Activated CD8-positive, alpha-beta memory T cell treated with anti-CD3 and anti-CD28 coated beads for 4 hours (primary cell): ENCODE measurements at places on chromosomes 6 and 20.

DNA sequence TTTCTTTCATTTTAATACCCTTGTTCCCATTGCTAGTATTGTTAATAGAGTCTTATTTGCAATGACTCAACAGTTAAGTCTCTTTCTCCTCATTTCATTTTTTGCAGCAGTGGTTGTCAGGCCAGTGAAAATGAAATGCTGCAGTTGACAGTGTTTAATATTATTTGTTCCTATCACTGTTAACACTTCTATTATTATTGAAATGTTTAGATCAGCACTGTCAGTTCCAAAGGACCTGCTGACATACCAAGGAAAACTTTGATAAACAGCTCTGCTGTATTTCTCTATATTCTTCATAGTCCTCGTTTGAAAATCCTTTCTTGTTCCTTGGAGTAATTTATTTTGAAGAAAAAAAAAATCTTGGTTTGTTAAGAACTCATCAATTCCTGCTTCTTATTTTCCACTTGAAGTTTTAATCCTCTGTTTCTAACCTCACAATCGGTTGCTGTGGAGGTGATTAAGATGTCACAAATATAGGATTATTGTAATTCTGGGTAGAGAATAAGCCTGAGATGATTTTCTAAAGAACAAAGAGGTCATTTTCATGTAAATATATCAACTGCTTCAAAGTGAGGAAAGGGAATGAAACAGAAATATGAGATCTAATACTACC is 1065.9 kb upstream of the CITED2 start:
- DNase-seq = no peak

- DNase-seq = no peak
Observed at GRCh38 chr6:108750801-108751200, 97.4 kb upstream of the ARMC2 start.

DNA sequence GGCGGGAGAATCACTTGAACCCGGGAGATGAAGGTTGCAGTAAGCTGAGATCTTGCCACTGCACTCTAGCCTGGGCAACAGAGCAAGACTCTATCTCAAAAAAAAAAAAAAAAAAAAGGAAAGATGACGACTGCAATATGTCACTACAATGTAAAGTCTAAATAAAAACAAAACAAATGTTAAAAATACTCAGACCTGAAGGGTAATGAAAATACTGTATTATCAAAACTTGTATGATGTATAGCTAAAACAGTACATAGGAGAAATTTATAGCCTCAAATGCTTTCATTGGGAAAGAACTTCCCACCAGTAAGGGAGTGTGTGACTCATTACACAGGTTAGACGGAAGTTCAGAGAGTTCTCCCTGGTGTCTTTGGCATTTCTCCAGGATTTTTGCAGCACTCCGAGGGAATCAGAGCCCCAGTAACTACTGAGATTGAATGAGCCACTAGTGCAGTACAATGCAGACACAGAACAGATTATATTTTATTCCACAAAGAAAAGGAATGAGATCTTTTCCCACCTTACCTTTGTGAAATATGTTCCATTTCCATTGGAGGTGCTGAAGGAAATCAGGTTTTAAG is 12.5 kb upstream of the RALGAPB start:
- no peak for DNase-seq

DNA sequence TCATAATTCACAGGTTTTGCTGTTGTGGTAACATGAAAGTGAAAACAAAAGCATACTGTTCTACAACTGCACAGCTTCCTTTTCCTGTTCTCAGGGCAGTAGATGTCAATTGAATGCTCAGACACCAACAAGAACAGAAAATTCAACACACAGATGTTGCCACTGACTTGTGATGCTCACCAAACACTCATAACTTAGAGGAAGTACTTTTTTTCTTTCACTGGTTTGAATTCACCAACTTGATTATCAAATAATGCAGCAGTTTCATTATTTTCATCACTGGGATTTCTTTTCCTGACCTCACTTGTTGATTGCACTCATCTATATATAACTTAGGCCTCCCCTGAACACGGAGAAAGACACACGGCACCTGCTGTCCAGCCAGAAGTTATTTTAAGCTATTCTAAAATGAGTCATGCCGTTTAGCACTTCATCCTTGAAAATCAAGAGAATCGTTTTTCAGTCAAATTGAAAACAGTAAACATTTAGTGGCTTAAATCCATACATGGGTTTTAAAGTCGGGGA is 949 bp downstream of the TXLNB start:
- DNase-seq = no peak

- no peak for DNase-seq
Observed at GRCh38 chr20:4949833-4950178, 51.5 kb downstream of the SLC23A2 start.

DNA sequence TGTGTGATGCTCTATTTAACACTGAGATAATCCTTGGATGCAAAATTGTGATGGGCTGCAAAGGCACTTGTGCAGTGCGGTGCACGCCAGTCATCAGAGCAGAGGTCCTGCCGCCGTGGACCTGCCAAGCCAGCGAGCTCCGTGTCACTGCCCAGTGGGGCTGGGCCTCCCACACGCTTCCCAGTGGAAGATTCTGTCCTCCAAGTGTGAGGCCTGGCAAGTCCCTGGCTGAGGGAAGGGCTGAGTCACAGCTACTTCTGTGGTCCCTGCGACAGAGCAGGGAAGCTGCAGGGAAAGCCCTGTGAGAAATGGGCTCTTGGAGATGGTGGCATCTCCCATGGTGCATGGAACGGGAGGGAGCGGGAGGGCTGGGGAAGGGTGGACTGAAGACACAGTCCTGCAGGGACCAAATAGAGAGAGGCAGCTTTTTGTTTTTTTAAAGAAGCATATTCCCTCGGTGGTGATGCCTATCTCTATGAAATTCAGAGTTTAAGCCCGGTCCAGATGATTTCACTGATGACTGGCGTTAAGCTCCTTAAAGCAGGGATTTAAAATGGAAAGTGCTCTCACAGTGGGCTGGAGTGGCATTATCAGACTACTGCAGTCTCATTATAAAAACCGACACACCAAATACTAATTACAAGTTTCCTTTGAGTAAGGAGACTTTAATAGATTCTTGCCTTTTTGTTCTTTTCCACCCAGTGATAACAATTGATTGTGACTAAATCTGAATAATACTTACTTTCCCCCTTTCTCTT is 413.7 kb downstream of the QKI start:
- no peak for DNase-seq

- no peak for DNase-seq
Observed at GRCh38 chr20:35772563-35773058, 796 bp downstream of the PHF20 start.

GRCh38 chr6:143549221-143549948 is 37.9 kb upstream of the FUCA2 start:
- no peak for DNase-seq

DNA sequence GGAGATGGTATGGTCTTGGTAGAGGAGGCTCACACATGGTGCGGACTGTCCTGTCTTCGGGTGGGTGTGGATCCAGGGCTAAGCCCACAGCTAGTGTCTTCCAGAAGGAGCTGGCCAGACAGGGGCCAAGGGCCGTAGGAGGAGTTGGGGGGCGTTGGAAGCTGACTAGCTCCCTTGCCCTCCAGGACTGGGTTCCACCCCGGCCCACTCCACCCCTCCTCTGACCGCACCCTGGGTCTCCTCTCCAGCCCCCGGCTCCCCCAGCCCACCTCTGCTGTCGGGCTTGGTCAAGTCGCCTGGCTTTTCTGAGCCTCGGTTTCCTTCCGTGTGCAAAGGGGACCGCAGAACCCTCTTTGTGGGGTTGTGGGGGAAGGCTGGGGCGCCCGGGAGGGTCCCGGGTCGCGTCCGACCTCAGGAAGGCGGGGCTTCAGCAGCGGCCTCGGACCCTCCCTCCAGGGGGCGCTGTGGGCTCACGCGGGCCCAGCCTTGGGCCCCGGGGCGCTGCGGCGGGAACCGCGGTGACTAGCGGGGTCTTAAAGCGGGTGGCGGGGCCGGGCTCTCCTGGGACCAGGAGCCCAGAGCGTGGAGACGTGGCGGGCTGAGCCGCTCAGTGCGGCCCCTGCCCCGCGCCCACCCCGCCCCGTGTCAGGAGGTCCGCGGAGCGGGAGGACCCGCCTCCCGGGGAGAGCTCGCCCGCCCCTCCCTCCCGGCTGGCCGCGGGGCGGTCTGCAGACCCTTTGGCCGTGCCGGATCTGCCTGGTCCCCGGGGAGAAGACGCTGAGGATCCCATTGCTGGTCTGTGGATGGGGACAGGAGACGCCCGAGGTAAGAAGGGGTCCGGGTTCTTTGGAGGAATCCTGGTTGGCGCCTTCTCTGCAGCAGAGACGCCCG is 5.4 kb downstream of the NPBWR2 start:
- peak; percentile 44 for DNase-seq

GRCh38 chr20:25408890-25409289 is 1.4 kb downstream of the GINS1 start:
- no peak for DNase-seq

GRCh38 chr6:7617801-7618764 is 28.1 kb downstream of the SNRNP48 start:
- no peak for DNase-seq

DNA sequence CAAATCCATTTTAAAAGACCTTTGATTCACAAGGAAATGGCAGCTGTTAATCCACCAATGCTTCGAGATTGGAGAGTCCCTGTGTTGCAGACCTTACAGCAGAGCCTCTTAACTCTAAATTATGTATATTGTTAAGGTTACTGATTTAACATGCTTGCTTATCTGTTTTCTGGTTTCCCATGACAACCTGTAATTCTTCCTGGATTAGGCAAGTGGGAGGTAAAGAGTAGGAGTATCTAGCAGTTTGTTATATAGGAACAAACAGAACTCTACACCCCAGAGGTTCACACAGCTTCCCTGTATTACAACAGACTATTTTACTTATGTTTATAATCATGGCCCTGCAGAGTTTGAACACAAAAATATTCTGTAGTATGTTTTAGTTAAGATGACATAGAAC is 39.5 kb downstream of the NKX2-4 start:
- no peak for DNase-seq

- no peak for DNase-seq
Observed at GRCh38 chr6:96934087-96934486, 9.6 kb downstream of the KLHL32 start.

GRCh38 chr6:160256445-160256844 is 2.2 kb downstream of the SLC22A2 start:
- no peak for DNase-seq

GRCh38 chr6:150765067-150765764 is 100.3 kb upstream of the MTHFD1L start:
- DNase-seq = no peak

DNA sequence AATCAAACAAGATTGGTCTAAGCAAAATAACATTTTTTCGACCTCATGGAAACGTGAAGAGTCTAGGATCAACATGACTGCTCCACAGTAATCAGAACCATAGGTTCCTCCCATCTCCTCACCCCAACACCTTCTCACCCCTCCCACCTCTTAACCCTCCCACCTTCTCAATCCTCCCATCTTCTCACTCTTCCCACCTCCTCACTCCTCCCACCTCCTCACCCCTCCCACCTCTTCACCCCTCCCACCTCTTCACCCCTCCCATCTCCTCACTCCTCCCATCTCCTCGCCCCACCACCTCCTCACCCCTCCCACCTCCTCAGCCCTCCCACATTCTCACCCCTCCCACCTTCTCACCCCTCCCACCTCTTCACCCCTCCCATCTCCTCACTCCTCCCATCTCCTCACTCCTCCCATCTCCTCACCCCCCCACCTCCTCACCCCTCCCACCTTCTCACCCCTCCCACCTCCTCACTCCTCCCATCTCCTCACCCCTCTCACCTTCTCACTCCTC is 567.4 kb downstream of the C6orf118 start:
- no peak for DNase-seq

GRCh38 chr6:340991-341827 is 48.9 kb downstream of the DUSP22 start:
- DNase-seq = no peak

DNA sequence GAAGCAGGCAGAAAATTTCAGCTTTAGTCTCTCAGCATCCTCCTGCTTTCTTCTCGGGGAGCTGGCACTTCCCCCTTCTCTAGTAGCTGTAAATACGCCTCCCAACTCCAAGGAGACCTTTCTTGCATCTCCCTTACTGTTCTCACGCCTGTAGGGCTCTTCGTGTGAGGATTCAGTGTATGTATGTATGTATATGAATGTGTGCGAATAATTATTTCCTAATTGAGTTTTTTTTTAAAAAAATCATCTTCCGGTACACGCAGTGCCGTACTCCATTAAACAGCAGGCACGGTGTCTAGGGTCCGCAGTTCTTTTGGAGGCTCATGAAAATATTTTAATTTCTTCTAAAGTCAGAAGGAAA is 85.4 kb downstream of the HFE start:
- no peak for DNase-seq

DNA sequence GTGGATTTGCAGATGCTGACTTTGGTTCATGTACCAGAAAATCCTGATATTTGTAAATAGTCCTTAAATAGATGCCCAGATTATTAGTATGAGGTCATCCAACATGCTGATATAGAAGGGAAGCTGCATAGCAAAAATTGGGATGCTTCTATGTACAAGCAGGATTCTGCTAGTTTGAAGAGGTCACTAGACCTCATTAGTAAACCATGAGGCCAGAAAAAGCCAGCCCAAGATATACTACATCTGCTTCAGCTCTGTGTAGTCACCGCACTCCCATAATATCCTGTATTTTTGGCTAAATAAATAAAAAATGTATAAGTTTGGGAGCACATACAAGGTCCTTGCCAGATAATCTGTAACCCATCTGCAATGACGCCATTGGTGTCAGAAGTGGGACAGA is 13.0 kb downstream of the PTPRT start:
- no peak for DNase-seq

DNA sequence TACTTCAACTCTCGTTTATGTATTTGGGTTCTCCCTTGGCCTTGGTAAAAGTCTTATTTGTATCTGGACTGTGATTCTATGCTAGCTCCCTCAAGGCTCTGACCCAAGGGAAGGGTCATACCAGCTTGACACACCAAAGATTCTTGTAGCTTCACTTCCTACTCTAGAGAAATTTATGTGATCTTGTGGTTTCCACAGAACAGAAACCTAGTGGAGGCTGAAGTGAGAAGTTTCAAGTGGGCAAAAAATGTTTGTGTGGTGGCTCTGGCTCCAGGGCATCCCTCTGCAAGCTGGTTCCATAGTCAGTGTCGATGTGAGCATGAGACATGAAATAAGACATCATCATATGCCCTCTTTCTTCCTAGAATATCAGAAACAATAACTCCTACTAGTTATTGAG is 48.1 kb upstream of the TNFRSF21 start:
- DNase-seq = no peak

DNA sequence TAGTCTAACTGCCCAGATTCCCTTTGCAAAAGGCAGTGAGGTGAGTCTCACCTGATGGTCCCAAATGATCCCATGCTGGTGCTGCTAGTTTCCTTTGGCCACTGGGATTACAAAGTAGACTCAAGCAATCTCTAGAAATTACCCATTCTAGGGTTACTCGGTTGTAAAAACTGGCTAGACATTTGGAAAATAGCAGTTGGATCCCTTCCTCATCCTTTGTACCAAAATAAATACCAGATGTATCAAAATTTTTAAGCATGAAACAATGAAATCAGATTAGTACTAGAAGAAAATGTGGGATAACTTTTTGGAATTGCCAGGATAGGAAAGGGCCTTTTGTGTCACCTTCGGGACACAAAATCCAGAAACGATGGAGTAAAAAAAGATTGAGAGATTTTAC is 112.9 kb upstream of the TOP1 start:
- DNase-seq = no peak

- no peak for DNase-seq
Observed at GRCh38 chr6:46042355-46042999, 26.8 kb upstream of the CLIC5 start.

GRCh38 chr6:40352527-40353170 is 234.5 kb downstream of the LRFN2 start:
- no peak for DNase-seq

GRCh38 chr20:11219192-11219591 is 545.4 kb upstream of the JAG1 start:
- DNase-seq = no peak
